ENCODE measurements at places on chromosomes 11 and 22.

DNA sequence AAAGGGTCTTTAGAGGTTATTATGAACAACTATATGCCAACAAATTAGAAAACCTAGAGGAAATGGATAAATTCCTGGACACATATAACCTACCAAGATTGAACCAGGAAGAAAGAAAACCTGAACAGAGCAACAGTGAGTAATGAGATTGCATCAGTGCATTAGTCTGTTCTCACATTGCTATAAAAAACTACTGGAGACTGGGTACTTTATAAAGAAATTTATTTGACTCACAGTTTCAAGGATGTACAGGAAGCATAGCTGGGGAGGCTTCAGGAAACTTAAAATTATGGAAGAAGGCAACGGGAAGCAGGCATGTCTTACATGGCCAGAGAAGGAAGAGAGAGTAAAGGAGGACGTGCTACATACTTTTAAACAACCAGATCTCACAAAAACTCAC lies 70.8 kb upstream of the GNAZ start:
- DNase-seq: no peak

GRCh38 chr11:20342347-20343141 lies 21.0 kb upstream of the HTATIP2 start:
- no peak for DNase-seq

DNA sequence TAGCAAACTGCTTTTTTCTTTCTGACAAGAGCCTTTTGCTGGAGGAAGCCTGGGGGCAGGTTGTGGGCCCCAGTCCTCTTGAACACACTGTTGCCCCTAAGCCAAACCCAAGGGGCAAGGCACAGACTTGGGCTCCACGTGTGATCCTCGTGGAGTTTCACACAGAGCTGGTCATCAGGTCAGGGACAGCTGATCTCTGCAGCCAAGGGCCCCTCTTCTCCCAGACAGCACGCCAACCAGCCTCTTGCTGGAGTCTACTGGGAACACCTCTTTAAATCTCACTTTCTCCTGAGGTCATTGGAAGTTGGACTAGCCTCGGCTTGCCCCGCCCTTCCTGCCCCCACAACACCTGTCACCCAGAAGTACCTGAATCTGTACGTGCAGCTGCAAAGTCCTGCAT lies 39.8 kb downstream of the C11orf58 start:
- DNase-seq: no peak

- DNase-seq: no peak
Observed at GRCh38 chr11:9745411-9746211, 81.7 kb downstream of the SWAP70 start.

- no peak for DNase-seq
Observed at GRCh38 chr22:25837288-25837900, 95.4 kb downstream of the MYO18B start.

GRCh38 chr22:37462983-37463382 lies 23.2 kb downstream of the MFNG start:
- no peak for DNase-seq

DNA sequence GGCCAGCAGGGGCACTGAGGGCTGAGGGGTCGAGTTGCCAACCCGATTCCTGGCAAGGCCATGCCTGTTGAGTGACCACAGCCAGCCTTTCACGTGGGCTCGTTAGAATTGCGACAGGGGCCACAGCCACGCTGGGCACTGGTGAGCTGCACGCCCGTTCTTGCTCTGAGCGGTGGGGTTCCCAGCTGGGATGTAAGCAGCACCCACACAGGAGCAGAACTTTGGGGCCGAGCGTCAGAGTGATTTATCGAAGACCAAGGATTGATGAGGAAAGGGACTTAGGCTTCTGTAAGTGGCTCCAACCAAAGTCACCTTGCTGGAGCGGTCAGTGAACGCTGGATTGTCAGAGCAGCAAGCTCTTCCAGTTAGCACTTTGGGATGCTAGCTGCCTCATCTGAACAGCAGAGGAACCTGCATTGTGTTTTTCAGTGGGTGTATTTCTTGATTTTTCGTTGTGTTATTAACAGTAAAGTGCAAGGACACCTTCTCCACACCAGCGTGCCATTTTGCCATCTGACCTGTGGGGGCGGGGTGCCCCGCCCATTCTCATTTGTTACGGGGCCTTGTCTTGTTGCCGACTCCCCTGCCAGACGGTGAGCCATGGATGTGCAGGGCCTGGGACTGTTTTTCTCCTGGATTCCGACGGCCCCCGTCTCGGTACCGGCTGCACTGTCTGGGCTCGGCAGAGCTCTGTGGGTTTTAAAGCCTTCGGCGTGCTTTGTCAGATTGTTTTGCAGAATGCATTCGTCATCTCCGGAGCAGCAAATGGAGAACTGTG lies 202.5 kb downstream of the TBC1D22A start:
- no peak for DNase-seq

- DNase-seq: no peak
Observed at GRCh38 chr11:95729462-95729861, 60.1 kb downstream of the FAM76B start.

- peak; percentile 88 for DNase-seq
Observed at GRCh38 chr11:74011360-74012073, 2.6 kb upstream of the UCP3 start.

DNA sequence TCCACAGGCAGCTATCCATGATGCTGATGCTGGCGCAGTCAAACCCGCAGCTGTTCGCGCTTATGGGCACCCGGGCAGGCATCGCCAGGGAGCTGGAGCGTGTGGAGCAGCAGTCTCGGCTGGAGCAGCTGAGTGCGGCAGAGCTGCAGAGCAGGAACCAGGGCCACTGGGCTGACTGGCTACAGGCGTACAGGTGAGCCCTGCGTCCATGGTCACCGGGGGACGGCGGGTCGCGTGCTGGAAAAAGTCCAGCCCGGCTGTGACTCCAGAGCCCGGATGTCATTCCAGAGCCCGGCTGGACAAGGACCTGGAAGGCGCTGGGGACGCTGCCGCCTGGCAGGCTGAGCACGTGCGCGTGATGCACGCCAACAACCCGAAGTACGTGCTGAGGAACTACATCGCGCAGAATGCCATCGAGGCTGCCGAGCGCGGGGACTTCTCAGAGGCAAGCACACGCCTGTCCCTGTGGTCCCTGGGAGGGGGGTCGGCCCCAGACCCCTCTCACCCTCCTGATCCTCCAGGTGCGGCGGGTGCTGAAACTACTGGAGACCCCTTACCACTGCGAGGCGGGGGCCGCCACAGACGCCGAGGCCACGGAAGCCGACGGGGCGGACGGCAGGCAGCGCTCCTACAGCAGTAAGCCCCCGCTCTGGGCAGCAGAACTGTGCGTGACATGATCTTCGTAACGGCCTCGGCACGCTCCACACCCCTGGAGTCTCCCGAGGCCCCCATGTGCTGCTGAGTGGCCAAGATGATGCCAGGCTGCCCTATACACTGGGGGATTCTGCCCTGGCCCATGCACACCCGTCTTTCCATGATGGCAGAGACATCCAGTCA lies 16.1 kb downstream of the SELENOO start:
- DNase-seq: no peak

GRCh38 chr11:118000850-118001228 lies 14.6 kb downstream of the IL10RA start:
- DNase-seq: no peak
